NCI-H1105 (cell line): ENCODE measurements at places on chromosomes 16 and 17.
A peak's percentile ranks its signal among the peaks of the same experiment; 100 is the strongest.

DNA sequence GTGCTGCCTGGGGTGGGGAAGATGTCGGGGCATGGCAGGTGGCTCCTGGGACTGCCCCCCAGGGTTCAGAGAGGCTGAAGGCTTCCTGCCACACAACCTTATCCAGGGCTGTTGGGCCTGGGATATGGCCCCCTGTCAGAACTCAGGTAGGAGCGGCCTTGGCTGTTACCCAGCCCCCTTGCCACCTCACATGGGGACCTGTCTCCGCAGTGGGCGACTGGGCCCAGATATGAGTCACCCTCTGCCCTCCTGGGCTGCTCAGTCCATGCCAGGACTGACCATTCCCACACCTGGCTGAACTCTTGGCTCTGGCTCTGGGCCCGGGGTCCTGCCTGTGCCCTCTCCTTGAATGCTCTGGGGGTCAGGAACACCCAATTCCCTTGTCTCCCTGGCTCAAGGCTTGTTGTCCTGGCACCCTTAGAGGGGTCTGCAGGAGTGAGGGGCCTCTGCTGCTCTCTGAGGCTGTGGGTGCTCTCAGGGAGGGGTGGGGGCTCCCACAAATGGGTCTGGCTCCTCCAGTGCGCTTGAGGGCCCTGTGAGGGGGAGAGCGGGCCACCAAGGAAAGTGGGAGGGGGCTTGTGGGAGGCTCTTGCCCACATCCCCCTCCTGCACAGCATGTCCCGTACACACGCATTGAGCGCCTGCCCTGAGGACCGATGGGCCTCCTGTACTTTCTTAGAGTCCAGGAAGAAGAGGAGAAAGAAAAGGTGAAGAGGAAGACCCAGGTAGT, 36.0 kb downstream of the LGALS9 start:
- no peak for DNase-seq

DNA sequence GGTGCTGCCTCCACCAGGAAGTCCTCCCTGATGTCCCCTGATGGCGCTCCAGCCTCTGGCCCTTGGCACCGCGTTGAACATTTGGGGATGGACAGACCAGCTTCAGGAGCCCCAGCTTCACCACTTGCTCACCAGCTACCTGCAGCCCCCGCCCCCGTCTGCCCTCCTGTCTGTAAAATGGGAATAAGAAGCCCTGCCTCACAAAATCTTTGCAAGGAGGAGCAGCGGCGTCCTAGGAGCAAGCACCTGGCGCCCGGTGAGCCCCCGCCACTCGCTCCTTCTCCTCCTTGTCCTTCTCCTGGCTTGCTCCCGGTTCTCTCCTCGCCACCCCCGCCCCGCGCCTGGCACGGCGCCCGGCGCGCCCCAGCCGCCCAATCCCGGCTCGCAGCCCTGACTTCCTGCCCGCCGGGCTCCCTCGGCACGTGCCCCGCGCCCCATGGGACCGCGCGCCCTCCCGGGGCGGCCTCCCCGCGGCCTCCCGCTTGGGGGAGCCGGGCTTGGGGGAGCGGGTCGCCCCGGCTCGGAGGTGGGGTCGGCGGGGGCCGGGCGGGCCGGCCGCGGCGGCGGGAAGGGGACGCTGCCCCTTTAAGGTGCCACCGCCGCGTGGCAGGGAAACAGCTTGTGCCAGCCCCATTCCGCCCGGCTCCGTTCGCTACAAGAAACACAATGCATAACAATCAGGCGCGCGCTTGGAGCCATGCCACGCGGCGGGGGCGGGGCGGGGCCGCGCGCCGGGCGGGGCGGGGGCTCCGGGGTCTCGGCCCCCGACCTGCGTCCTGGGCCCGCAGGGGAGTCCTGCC, 9.1 kb upstream of the PPP1R1B start:
- DNase-seq, result peak; percentile 59

GRCh38 chr17:62611728-62612127, 15.7 kb upstream of the MRC2 start:
- no peak for DNase-seq

DNA sequence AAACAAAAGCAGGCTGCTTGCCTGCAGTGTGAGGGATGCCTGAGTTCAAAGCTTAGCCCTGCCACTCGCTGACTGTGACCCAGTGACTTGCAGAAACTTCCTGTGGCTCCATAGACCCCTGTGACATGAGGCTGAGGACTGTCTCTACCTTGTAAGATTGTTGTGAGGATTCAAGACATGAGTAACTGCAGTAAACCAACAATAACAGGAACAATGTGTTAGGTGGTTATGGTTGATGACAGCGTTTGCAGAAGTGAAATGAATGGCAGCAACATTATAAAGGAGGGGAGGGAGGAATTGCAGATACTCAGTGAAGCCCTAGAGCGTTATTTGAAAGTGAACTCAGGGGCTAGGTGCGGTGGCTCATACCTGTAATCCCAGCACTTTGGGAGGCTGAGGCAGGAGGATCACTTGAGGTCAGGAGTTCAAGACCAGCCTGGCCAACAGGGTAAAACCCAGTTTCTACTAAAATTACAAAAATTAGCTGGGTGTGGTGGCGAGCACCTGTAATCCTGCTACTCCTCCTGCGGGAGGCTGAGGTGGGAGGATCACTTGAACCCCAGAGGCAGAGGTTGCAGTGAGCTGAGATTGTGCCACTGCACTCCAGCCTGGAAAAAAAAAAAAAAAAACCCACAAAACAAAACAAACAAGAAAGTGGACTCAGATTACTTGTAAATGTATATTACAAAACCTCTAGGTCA, 33.5 kb upstream of the EMP2 start:
- DNase-seq, result no peak

- DNase-seq, result peak; percentile 42
Measured at GRCh38 chr17:31391496-31391949, at the start of gene RAB11FIP4. RAB11FIP4 (plus strand) TSS chr17:31391675; CDS start chr17:31391853, 178 bp downstream.

GRCh38 chr17:41697122-41697962, 8.7 kb downstream of the EIF1 start:
- DNase-seq, result no peak

- DNase-seq, result no peak
Measured at GRCh38 chr16:30764086-30764485, 2.0 kb downstream of the RNF40 start.

GRCh38 chr17:79133214-79133613, 58.6 kb downstream of the ENGASE start:
- no peak for DNase-seq

DNA sequence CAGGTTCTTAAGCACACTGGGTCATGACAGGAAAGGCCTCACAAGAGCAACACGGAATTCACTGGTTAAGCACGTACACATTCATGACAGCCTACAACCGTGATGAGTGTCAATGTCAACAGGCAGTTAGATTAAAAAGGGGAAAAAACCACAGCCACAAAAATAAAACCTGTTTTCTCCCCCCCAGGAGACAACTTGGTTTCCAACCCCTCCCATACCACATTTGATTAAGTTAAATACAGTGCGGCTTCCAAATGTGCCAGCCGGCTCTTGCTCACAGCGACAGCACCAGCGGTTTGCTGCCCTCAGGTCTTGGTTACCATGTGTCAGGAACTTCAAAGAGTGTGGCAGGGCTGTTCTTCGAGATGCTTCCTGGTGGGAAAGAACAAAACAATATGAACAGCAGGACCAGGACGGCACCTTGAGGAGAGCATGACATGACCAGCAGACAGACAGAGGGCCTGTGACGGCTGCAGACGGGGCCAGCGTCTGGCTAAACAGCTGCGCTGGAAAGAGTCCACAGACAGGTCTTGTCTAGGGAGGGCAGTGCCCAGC, 193.6 kb downstream of the PARN start:
- DNase-seq, result no peak

DNA sequence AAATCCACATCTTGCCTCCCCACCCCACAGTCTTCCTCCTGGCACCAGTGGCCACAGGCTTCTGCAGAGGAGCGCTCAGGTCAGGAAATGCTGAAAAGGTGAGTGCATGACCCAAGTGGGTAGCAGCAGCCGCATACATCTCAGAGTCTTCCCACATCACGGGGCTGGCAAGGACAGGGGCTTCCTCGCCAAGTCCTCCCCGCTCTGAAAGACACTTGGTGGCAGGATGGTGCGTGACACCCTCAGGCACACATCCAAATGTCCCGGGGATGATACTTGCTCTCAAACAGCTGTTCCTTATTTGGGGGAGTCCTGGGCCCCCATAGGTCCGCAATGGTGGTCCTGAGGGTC, 8.8 kb upstream of the SLC16A5 start:
- no peak for DNase-seq
